ENCODE measurements at places on chromosomes 12 and 14. TPM values are rescaled to one million over a fixed set of nuclear protein-coding genes. Genes with fewer than 3 reads are reported as not detected.

DNA sequence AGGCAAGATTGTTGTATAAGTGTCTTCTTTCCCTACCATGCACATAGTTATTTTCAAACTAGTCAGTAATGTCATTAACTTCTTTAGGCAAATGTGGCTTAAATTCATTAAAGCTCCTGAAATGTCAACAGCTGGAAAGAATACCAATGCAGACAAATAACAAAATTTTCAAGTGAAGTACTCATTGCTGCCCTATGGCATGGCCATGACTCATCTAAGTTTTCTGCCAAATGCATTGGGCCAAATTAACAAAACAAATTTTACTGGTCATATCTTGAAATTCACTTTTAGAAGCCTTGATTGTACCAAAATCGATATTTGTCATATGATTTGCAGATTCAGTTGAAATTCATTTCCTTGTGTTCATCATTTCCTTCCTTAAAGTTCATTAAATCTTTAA, 915.9 kb downstream of the SLC6A15 start:
- DNase-seq, result no peak

DNA sequence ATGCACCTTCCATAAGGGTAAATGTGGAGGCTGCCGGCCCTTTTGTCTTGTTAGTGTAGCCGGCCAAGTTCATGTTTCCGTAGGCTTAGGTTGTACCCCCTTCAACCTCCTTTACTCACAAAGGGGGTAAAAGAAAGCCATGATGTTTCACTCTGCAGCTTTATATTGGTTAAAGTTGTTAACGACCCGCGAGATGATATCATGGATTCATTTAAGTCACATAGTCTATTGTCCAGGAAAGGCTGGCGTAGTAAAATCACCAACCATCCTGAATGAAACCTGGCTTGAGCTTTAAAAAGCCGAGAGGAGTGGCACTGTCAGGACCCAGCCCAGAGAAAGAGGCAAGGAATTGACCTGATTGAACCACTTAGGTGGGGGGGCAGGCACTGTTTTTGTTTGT, 1.3 kb downstream of the UNG start:
- no peak for DNase-seq

DNA sequence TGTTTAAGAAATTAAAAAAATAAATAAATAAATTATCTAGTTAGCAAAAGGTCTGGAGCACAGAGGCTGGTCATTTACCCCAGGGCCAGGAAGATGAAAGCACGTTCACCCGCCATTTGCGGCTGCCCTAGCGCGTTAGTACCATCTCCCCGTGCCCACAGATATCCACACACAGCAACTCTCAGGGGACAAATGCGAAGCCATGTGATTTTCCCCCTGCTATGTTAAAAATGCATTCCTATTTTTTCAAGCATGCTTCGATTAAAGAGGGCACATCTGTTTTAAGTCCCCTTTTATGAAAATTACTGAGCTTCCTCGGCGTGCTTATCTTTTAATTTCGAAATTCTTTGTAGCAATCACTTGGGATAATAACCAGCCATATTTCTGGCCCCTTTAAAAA, 56.9 kb upstream of the PIWIL1 start:
- no peak for DNase-seq

GRCh38 chr14:61110316-61111082, 129.5 kb downstream of the SLC38A6 start:
- no peak for DNase-seq

DNA sequence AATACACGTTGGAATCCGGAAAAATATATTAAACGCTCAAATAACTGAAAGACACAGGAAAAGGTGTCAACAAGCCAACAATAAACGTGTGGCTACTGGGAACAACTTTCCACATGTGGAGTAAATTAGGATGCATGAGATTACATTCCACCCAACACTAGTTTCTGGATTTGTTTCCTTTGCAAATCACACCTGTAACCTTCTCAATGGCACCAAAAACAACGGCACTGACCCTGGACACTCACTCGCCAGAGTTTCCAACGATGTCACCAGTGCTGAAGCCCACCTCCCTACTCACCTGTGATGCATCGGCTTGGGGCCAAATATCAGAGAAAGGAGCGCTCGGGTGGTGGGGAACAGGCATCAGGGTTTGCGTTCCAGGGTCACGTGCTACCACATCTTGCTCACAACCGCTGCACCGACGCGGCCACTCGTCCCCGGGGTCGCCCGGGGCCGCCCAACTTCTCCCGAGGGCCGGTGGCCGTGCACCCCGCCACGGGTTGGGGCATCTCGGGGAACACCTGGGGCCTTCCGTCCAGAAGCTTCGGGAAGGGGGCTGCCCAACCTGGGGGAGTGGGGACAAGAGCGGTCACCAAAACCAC, 629 bp downstream of the PRDM4 start:
- DNase-seq, result no peak

DNA sequence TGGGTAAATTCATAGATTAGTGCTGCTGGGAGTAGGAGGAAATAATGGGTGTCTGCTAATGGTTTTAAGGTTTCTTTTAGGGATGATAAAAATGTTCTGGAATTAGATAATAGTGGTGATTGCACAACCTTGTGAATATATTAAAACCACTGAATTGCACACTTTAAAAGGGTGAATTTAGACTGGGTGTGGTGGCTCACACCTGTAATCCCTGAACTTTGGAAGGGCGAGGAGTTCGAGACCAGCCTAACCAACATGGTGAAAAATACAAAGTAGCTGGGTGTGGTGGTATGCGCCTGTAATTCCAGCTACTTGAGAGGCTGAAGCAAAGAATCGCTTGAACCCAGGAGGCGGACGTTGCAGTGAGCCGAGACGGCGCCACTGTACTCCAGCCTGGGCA, 1.3 kb downstream of the RAD52 start:
- DNase-seq, result no peak

- no peak for DNase-seq
These were observed 29.3 kb upstream of the EIF5 start for GRCh38 chr14:103304706-103305105.

DNA sequence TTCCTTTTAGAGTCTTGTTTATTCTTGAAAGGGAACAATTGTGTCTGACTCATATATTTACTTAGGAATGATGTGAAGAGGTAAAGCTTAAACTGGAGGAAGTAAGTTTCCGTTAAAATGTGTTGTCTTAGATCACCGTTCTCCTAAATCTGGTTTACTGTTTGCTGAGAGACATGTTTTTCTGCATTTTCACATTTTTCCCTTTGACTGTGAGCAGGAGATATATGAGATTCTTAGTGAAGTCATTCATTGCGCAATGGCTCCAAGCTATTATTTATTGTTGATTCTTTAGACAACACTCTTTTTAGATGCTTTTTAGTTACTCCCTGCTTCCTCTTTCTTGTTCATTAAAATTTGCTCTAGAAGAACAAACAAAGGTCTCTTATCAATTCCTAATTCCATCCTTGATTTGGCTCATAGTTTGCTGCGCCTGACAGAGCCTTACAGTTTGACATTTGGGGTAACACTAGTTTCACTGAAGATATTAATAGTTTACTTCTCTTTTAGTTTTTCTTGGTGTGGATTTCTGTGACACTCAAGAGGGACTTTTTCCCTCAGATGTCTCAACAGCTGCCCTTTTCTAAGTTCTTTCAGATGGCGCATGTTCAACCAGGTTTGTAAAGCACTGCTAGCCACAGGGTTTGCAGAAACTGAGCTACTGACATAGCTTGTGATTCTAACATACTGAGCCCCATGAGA, 11.4 kb downstream of the CLECL1 start:
- no peak for DNase-seq

- no peak for DNase-seq
These were observed 4.2 kb downstream of the CSRP2 start for GRCh38 chr12:76874491-76875190.

Gene NFE2
- 0.09 TPM for polyA plus RNA-seq

Gene GPR135
- 0.32 TPM for polyA plus RNA-seq

Gene SLC6A13
- 0.45 TPM for polyA plus RNA-seq

Measured in keratinocyte (primary cell).